Hematopoietic multipotent progenitor cell treated with erythropoietin and hydrocortisone succinate and interleukin-3 and kit ligand, for 17 days (in vitro differentiated cells): ENCODE measurements at places on chromosomes 2 and 18.

GRCh38 chr2:147479358-147479757, 365.5 kb upstream of the ACVR2A start:
- no peak for DNase-seq

DNA sequence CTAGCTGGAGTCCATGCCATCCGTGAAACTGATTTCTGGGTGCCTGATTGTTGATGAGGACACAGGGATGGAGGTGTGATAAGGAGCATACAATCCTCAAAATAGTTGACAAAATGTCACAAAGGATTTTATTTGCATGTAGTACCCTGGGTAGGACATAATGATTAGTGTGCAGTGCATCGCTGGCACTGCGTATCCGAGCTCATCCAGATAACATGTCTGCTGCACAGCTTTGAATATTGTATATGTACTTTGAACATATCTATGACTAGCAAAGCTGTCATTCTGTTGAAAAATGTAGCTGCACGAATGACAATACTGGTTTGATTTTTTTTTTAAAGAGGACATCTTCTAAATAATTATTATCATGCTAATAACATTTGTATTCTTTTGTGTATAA, 529.7 kb upstream of the FANCL start:
- DNase-seq: no peak

DNA sequence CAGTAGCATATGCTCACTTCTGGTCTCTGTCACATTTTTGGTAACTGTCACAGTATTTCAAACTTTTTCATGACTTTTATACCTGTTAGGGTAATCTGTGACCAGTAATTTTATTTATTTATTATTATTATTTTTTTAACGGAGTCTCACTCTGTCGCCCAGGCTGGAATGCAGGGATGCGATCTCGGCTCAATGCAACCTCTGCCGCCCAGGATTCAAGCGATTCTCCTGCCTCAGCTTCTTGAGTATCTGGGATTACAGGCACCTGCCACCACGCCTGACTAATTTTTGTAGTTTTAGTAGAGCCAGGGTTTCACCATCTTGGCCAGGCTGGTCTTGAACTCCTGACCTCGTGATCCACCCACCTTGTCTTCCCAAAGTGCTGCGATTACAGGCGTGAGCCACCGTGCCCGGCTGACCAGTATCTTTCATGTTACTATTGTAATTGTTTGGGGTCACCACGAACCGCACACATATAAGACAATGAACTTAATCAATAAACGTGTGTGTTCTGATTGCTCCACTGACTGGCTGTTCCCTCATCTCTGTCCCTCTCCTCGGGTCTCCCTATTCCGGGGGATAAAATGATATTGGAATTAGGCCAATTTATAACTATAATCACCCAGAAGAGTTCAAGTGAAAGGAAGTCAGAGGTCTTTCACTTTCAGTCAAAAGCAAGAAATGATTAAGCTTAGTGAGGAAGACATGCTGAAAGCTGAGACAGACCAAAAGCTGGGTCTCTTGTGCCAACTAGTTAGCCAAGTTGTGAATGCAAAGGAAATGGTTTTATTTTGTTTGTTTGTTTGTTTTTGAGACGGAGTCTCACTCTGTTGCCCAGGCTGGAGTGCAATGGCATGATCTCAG, 22.9 kb downstream of the TGIF1 start:
- no peak for DNase-seq

DNA sequence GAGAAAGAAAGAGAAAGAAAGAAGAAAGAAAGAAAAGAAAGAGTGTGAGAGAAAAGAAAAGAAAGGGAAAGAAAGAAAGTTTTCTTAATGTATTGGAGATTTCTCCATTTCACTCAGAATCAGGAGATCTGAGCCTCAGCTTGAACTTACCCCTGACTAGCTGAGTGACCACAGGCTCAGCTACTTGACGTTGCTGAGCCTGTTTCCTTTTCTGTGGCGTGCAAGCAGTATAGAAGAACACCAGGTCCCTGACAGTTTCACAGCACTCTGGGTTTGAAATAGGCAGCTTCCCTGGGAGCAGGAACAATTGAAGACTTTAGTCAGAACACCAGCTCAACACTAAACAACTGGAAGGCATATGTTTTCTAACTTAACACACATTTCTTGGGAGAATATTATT, 44.7 kb downstream of the MARCO start:
- no peak for DNase-seq

- DNase-seq: no peak
These were observed 130.0 kb upstream of the PXDN start for GRCh38 chr2:1874101-1874865.

DNA sequence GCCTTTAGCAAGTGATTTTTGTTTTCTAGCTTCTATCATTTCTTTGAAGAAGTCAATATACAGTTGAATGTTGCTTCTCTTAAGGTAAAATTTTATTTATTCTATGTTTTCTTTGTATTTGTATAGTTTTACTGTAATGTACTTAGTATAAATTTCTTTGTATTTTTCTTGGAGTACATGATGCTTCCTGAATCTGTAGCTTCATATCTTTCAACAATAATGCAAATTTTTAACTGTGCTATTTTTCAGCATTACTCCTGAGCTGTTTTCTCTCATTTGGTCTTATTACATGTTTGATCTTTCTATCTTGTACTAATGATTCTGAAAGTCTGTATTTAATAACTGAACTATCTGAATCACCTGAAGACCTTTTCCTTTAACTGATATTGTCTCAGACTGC, 253.9 kb upstream of the NXPH2 start:
- no peak for DNase-seq

DNA sequence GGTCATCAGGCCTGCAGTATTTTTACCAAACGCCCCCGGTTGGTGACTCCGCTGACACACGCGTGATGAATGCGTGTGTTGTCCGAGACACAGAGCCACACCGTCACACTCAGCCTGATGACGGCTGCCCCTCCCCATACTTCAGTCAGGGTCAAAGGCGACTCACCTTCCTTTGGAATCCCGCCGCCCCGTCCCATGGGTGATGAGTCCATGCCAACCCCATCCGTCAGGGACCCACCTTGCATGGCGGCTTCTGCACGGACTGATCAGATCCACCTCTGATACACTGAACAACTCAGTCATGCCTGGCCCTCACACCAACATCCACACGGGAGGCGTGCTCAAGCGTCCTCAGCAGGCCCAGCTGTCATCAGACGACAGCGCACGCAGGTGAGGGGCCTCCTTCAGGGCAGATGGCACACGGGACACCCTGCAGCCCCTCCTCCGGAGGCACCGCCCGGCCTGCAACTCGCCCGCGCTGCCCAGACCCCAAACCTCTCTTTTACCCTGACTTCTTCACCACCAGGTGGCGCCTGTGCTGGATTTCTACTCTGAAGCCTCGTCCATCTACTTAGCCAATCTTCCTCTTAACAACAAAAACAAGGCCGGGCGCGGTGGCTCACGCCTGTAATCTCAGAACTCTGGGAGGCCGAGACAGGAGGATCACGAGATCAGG, 89.2 kb downstream of the ZNF516 start:
- DNase-seq: peak; percentile 19

GRCh38 chr2:16718576-16719484, 53.2 kb upstream of the CYRIA start:
- no peak for DNase-seq

- no peak for DNase-seq
These were observed 920 bp downstream of the GULP1 start for GRCh38 chr2:188292348-188293239.

DNA sequence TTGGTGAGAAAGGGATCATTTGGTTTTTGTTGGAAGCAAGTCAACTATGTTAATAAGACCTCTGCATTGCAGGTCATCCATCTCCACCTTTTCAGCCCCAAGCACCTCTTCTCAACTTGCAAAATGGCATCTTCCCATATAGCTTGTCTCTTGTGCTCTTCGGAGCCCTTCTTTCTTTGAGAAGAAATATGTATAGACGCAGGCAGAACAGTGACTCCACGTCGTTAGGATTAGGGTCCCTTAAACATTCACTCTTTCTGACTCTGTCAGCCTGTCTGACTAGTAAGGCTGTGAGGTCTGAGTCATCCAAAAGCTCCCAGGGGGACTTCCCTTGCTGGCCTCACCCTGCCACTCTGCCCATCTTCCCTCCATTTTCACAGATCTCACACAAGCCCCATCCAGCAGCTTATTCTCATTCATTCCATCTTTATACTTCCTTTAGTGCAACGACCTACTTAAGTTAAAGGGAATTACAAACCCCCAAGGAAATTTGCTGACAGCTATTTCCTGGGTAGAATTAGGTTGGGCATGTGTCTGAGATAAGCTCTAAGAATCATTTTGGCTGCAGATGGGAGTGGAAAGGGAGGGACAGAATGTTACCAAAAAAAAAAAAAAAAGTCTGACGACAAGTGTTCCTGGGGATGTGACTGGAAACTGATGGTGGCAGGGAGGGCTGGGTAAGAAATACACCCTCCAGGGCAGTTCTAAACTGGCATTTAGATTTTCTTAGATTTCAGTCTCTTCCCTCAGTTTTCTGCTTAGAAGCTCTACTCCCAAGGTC, 37.7 kb upstream of the MEX3C start:
- DNase-seq: no peak

DNA sequence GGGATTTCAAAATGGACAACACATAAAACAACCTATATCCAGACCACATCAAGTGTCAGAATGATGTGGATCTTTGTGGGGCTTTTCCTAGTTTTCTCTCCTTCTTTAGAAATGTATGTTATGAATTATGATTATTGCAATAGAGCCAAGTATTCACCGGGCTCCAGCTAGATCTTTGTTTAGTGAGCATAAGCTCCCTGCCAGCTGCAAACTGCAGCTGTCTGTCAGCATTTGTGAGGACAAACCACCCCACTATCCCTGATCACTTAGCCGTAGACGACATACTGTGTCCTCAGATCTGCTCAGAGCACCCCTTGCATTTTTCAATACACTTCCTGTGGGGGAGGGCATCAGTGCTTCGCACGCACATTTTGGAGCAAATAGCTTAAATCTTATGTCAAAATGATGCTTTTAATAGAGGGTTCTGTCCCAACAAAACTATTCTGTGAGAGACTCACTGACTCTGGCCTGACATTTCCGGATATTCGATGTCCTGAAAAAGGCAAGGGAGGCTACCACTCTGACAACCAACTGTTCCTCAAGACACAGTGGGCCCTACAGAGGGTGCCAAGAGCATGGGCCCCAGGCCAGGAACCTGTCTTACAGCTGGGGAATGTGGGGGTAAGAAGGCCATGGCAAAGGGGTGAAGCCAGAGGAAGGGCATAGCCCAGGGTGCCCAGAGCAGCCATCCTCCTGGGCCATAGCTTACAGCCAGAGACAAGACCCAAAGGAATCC, 346.0 kb downstream of the ARHGAP15 start:
- DNase-seq: no peak

DNA sequence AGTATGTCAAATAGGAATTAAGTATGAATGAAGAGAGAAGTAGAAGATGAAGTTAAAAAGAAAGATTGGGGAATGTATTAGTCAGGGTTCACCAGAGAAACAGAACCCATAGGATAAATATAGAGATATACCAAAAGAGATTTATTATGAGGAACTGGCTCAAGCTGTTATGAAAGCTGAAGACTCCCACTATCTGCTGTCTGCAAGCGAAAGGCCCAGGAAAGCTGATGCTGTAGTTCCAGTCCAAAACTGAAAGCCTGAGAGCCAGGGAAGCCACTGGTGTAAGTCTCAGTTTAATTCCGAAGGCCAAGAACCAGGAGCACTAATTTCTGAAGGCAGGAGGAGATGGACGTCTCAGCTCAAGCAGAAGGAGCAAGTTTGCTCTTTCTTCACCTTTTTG, 200.9 kb upstream of the FN1 start:
- DNase-seq: no peak

- DNase-seq: no peak
These were observed 90.4 kb downstream of the FTCDNL1 start for GRCh38 chr2:199760574-199760973.

GRCh38 chr2:150204451-150204850, 283.0 kb downstream of the RND3 start:
- no peak for DNase-seq
